ENCODE measurements at places on chromosomes 3 and 15.

GRCh38 chr15:79090487-79091203, at the start of gene RASGRF1:
TSS of gene RASGRF1 (minus strand) at chr15:79090780. CDS start at chr15:79090498, 282 bp downstream.
- DNase-seq, result no peak

GRCh38 chr3:149566292-149566975, 91.4 kb downstream of the WWTR1 start:
- DNase-seq, result no peak

DNA sequence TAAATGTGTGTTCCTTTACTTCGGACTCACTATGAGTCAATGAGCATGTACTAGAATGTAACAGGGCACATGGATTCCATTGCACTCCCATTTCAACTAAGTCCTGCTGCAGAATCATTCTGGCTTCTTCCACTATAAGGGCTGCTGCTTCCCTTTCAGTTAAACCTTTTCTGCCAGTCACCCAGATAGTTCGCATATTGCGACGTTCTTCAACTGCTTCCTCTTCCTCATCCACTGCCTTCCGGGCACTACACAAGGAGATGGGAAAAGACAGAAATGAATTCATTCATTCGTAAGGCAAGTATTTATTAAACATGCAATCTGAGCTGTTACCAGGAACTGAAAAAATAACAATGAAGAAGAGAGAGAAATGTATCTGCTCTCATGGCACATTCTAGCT, 55.6 kb downstream of the POLQ start:
- DNase-seq, result no peak

- no peak for DNase-seq
These were observed 52.4 kb downstream of the SCN10A start for GRCh38 chr3:38763569-38763968.

DNA sequence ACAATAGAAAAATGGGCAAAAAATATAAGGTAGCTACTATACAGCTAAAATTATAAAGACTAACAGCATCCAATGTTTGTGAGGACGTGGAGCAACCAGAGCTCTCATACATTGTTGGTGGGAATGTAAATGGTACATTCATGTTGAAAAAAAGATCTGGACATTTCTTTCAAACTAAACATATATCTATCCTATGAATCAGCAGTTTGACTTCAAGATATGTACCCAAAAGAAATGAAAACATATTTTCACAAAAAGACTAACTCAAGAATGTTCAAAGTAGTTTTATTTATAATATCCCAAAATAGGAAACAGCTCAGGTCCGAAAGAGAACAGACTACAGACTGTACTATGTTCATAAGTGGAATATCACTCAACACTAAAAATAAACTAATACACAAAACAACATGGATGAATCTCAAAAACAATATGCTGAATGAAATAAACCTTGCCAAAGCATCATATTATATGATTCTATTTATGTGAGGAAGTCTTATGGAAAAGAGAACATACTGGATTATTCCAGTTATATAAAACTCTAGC, 8.8 kb upstream of the TTBK2 start:
- no peak for DNase-seq

GRCh38 chr3:69740103-69741021, 1.1 kb downstream of the MITF start:
- DNase-seq, result no peak

GRCh38 chr3:57062101-57062631, 1.7 kb downstream of the SPATA12 start:
- no peak for DNase-seq

GRCh38 chr3:14306142-14306541, 96.3 kb upstream of the SLC6A6 start:
- no peak for DNase-seq

- no peak for DNase-seq
These were observed 5.5 kb downstream of the ANKDD1A start for GRCh38 chr15:64917211-64917610.

DNA sequence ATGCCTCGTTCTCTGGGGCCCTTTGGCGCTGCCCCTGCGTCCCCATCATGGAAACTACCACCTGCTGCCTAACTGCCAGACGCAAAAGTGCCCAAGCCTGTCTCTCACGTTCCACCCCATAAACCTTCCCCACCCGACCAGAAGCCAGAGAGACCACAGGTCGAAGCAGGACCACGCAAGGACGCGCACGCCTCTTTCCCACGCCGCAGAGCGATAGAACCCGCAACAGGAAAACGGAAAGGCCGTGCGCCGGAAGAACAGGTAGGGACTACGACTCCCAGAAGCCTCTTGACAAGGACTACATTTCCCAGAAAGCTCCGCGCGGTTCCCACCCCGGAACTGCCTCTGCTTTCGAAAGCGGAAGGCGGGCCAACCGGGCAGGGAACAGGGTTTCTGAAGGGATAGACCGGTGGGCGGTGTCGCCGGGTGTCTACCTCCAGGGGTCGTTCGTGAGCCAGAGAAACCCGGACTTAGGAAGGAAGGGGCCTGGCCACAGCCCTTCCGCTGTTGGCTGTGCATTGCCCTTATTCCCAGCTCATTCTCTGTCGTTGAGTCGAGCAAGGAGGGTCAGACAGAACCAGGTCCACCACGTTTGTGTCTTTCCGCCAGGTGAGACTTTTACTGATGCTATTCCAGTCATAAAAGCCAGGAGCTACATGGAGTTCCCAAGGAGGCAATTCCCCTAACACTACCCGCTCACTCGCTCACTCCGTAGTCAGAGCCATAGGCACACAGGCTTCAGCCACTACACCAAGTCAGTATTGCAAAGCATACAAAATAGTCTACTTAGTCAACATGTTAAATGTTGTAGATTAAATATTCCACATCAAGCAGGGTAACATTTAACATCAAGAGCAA, 56.6 kb upstream of the ZBTB38 start:
- peak; percentile 100 for DNase-seq

DNA sequence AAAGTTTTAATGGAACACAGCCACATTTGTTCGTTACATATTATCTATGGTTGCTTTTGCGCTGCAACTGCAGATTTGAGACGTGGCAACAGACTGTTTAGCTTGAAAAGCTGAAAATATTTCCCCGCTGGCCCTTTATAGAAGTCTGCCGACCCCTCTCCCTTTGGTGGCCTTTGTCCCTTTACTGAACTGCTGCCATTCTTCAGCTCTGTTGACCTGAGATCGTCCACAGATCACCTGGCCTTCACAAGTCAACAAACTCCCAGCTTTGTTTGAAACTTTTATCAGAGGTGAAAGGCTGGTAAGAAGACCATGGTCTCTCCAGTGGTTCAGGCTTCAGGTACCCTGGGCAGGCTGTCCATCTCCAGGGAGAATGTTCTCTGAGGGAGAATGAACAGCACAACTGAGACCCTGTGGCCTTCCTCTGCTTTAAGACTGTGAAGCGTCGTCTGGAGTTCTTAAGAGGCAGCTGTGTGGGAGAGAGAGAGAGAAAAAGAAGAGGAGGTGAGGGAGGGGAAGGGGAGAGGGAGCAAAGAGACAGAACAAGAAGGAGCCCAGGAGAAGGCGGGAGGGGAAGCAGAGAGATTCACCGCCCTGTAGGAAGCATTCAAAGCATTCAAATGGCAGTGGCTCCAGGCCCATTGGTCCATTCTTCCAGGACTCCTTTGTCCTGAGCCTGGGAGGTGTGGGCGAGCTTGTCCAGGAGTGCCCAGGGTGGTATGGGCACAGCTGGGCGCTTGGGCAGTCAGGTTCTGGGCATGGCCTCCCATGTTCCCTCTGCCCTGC, 53.7 kb upstream of the INSYN1 start:
- DNase-seq, result no peak

DNA sequence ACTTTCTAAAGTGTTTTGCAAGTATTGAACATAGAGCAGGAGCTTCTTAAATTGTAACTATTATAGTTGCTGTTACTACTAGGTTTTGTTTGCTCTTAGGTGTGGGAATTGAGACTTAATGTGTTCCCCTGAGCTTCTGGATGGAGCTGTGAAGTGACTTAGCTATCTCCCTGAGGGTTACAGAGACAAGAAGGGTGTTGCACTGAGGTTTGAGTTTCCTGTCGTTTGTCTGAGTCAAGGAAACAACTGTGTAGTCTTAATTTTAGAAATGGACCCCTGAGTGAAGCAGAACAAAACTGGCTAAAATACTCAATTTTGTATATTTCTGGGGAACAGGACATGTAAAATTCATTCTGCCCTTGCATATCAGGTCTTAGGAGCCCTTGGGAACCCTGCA, 20.4 kb downstream of the TTC21A start:
- no peak for DNase-seq

- DNase-seq, result no peak
These were observed 92.9 kb upstream of the AGBL1 start for GRCh38 chr15:85986741-85987140.

GRCh38 chr3:38313263-38313662, 31.2 kb downstream of the SLC22A14 start:
- DNase-seq, result no peak

GRCh38 chr3:89787485-89787884, 680.1 kb downstream of the EPHA3 start:
- DNase-seq, result no peak

- no peak for DNase-seq
These were observed 119.0 kb upstream of the LPP start for GRCh38 chr3:188034989-188035388.

- DNase-seq, result no peak
These were observed 45.4 kb downstream of the HEG1 start for GRCh38 chr3:125010393-125010792.

All from NCI-H2081 (cell line).